ENCODE measurements at places on chromosomes 7 and 10.

- DNase-seq = no peak
Observed at GRCh38 chr7:106392144-106392543, 107.4 kb upstream of the NAMPT start.

GRCh38 chr10:35794703-35795102, 152.6 kb upstream of the FZD8 start:
- no peak for DNase-seq

GRCh38 chr10:8037941-8038894, 16.3 kb upstream of the GATA3 start:
- no peak for DNase-seq

DNA sequence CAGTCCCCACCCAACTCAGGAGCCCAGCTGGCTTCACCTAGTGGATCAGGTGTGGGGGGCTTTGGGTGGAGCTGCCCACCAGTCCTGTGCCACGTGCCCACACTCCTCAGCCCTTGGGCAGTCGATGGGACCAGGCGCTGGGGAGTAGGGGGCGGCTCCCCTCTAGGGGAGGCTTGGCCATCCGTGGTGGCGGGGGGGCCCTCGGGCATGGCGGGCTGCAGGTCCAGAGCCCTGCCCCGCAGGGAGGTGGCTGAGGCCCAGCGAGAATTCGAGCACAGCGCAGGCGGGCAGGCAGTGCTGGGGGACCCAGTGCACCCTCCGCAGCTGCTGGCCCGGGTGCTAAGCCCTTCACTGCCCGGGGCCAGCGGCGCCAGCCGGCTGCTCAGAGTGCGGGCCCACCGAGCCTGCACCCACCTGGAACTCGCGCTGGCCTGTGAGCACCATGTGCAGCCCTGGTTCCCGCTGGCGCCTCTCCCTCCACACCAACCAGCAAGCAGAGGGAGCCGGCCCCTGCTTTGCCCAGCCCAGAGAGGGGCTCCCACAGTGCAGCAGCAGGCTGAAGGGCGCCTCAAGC, 29.3 kb downstream of the ASNS start:
- DNase-seq = no peak

- DNase-seq = peak; percentile 74
Observed at GRCh38 chr7:82624337-82624736, 180.8 kb upstream of the CACNA2D1 start.

- peak; percentile 76 for DNase-seq
Observed at GRCh38 chr7:43856996-43857395, 12.3 kb downstream of the MRPS24 start.

DNA sequence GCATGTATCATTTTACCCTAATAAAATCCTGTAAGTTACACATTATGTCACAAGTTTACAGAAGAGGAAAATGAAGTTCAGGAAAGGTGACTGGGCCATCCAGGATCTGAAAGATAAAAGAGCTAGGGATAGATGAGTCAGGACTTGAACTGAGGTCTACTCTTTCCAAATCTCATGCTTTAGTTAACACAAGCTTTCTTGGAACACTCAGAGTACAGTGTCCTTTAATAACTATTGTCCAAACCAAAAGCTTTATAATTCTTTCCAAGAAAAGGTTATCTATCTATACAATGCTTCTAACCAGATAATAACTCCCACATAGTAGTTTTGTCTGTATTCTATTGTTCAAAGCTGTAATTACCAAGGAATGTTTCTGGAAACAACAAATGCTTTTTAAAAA, 164.6 kb downstream of the LRRN3 start:
- no peak for DNase-seq

All from HS-5 (cell line).